Activated CD4-positive, alpha-beta T cell treated with anti-CD3 and anti-CD28 coated beads for 24 hours (primary cell): ENCODE measurements at places on chromosomes 13 and 19.

DNA sequence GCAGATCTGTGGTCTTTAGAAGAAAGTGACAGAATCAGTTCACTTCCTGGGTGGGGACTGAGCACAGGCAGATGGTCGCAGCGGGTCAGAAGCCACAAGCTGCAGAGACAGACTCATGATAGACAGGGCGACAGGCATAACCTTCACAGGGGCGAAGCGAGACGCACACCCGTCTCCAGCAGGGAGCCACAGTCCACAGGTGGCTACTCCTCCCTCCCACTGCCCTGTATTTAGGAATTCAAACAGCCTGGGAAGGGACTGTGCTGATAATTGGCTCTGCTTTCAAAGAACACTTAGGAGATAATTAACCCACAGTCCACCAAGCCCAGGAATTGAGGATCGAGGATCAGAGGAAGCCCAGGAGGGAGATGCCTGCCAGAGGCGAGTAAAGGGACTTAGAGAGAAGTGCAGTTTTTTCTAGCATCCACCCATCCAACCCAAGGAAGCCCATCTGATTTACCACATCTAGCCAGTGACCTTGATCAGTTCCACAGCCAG is 23.2 kb downstream of the RFX2 start:
- DNase-seq, result no peak

DNA sequence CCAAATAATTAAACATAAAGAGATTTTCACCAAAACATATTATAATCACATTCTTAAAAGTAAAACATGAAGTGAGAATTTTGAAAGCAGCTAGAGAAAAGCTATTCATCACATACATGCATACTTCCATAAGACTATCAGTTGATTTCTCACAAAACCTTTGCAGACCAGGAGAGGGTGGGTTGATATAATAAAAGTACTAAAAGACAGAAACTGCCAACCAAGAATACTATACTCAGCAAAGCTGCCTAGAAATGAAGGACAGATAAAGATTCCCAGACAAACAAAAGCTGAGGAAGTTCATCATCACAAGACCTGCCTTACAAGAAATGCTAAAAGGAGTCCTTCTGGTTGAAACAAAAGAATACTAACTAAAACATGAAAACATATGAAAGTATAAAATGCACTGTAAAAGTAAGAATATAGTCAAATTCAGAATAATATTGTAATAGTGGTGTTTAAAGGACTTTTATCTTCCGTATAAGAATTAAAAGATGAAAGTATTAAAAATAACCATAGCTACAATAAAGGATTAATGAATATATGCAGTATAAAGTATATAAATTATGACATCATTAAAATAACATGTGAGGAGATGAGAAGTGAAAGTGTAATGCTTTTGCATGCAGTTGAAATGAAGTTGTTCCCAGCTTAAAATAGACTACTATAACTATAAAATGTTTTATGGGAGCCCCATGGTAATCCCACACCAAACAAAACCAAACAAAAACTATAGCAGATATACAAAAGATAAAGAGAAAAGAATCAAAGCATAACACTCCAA is 76.2 kb downstream of the RXFP2 start:
- no peak for DNase-seq

- DNase-seq, result no peak
Observed at GRCh38 chr19:50703915-50704796, 15.4 kb downstream of the SHANK1 start.

DNA sequence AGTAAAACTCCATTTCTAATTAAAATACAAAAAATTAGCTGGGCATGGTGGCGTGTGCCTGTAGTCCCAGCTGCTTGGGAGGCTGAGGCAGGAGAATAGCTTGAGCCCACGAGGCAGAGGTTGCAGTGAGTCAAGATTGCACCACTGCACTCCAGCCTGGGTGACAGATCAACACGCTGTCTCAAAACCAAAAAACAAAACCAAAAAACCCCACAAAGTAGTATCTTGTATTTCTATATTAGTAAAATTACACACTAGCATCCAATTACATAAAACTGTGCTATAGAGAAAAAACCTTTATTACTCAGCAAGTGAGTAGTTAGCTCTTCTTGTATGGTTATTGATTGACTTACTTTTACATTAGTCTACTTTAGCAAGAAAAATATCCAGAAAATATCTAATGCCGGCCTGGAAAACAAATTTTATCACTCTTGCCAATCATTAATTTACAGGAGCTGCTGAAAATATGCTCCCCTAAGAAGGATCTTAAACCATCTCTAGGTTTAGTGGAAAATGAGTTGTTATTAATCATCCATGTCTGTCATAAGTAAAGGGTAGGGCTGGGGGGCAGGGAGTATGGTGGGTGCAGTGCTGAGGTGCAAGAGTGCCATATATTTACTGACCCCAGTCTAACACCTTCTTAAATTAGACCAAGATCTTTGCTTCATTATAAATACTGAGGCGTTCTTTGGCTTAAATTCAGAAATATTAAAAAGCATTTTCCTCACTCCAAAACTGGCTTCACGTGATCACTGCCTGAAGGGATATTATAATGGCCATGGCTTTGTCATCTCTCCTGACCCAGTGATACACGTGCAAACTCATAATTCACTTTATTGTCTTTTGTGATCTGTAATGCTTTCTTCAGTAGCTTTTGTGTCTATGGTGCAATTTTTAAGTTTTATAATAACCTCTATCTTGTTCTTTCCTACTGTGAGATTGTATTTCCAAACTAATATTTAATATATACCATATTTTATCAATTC is 44.1 kb downstream of the UBL3 start:
- DNase-seq, result no peak

GRCh38 chr19:35309481-35310279 is 17.7 kb downstream of the MAG start:
- no peak for DNase-seq

GRCh38 chr19:47430041-47430802 is 10.9 kb upstream of the MEIS3 start:
- no peak for DNase-seq

- DNase-seq, result no peak
Observed at GRCh38 chr19:8484331-8484894, 18.0 kb downstream of the PRAM1 start.

- DNase-seq, result peak; percentile 15
Observed at GRCh38 chr19:18349524-18350128, 9.2 kb downstream of the PGPEP1 start.

DNA sequence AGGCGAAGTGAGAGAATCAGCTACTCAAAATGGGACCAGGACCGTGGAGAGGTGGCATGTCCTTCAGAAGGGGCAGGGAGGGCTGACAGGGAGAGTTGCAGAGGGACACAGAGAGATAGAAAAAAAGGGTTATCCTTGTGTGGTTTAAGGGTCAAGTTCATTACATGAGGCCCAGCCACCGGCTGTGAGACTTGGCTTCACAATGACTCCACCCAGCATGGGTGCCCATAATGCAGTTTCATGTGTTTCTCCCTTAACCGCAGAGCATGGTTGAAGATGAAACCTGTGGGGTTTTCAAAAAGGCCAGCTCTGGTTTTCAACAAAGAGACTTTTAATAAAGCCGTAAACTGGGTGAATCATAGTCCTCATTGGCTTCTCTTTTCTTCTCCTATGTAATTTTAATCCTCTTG is 164.6 kb downstream of the KLF5 start:
- DNase-seq, result no peak

GRCh38 chr19:42942187-42942789 is 5.3 kb upstream of the PSG7 start:
- DNase-seq, result no peak

DNA sequence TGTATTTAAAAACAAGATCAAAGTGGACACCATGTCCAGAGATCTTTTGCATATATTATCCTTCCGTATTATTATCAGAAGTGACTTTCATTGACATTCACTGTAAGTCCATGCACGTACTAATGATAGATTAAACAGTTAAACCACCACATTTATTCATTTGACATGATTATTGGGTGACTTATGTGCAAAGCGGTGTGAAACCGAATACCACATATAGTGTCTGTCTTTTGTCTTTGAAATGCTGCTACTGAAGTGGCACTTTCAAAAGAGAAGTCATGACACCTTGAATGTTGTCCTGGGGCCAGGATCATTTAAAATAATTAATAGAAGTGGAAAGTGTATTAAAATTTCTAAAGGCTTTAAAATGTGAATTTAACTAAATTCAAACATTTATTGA is 100.1 kb downstream of the ERCC5 start:
- no peak for DNase-seq

DNA sequence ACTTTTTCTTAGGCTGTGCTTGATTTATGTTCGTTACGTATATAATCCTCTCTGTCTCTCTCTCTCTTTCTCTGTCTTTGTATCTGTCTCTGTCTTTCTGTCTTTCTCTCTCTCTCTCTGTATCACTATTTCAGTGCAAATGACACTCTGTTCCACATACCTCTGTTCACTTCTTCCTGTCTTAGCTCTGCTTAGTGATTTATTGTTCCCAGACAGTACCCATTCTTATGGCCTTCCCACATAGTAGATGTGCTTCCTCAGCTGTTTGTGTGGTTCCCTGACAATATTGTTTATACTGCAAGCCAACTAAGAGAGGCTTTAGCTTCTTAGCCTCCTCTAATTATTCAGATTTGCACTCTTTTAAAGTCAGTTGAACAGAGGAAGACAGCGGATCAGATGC is 1244.2 kb downstream of the DIAPH3 start:
- DNase-seq, result no peak

DNA sequence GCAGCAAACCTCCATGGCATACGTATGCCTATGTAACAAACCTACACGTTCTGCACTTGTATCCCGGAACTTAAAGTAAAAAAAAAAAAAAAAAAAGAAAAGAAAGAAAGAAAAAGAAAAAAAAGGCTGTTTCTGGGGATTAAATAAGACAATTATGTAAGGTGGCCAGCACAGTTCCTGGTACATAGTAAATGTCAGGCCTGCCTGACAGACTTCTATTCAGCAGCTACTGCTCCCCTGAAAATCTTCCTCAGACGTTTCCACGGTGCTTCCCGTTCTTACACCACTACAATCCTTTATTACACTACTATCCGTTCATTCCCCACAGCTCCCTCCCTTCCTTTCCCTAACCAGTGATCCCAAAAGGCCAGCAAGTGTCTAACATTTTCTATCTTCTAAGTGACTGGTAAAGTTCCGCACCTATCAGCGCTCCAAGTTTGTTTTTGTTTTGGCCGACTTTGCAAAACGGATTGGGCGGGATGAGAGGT is 636 bp upstream of the RB1 start:
- DNase-seq, result no peak

GRCh38 chr13:110396913-110397381 is 89.9 kb downstream of the COL4A2 start:
- no peak for DNase-seq

- DNase-seq, result no peak
Observed at GRCh38 chr13:96417939-96418685, 328.2 kb downstream of the HS6ST3 start.

DNA sequence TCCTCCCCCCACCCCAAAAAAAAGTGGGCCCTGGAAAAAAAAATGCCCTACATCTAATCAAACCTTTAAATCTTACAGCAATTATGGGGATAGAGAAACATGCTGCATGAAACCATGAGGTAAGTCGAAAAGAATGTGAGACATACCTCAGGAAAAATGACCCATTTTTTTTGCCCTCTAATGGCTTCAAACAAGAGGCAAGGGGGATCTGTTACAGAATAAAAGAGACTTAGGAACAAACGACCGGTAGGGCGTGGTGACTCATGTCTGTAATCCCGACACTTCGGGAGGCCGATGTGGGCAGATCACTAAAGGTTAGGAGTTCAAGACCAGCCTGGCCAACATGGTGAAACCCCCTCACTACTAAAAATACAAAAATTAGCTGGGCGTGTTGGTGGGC is 8.4 kb downstream of the RGL3 start:
- no peak for DNase-seq

DNA sequence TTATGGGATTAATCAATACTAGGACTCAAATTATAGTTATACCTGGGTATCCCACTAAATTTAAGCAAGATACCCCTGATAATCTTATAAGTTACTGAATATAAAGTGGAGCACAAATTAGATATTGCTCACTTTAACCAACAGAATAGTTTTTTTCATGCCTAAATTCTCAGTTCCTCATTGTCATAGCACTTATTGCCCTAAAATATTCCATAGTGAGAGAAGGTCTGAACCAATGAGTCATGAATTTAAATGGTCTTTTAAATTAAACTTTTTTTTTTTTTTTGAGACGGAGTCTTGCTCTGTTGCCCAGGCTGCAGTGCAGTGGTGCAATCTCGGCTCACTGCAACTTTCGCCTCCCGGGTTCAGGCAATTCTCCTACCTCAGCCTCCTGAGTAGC is 42.4 kb downstream of the ZNF136 start:
- no peak for DNase-seq

DNA sequence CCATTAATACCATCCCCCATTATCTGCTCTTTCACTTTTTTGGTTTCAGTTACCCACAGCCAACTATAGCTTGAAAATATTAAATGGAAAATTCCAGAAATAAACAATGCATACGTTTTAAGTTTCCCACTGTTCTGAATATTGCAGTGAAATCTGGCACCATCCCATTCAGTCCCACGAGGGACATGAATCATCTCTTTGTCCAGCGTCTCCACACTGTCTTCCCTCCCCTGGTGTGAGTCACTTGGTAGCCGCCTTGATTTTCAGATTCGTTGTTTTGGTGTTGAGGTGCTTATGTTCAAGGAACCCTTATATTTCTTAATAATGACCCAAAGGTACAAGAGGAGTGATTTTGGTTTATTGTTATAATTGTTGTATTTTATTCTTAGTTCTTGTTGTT is 246.1 kb downstream of the DCT start:
- no peak for DNase-seq

- no peak for DNase-seq
Observed at GRCh38 chr13:23824371-23824770, 64.8 kb downstream of the MIPEP start.

DNA sequence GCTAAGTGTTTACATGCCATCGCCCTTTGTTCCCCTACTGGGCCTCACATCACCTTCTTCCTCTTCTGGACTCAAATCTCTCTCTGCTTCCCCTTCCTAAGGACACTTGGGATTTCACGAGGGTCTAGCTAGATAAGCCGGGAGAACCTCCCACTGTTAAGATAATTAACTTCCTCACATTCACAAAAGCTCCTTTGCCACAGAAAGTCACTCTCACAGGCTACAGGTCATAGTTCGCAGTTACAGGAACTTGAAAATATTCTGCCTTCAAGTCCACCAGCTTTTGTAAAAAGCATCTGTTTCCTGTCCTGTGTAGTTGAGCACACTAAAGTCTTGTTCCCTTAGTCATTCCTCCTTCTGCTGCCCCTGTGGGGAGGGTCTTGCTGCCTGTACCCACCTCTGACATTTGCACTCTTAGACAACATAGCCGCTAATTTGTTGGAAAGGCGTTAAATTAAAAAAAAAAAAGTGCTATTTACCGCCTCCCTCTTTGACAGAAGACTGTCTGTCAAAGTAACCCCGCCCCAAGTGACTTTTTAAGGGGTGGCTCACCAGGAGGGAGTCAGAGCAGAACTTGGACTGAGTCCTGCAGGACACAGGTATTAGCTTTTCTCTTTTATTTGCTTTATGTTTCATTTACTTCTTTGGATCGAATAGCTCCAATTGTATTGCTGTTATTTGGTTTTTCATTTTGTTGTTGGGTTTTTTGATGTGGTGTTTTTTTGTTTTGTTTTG is 26.8 kb upstream of the CEACAM21 start:
- DNase-seq, result peak; percentile 70

DNA sequence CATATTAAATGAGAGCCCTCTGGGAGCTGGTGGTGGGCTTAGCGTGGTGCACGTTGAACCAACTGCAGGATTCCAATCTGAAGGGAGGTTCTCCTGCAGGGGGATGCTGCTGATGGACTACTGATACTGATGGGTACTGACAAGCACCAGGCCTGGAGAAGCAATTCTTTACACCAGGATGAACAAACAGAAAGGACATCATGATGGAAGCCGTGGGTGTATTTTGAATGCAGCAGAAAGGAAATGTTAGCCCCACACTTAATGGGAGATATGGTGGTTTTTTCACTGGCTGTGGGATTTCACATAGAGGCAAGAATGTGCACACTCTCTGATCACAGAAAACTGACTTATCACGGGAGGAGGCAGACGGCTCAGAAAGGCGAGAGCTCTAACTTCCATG is 299.7 kb downstream of the TEX29 start:
- no peak for DNase-seq
